ENCODE measurements at places on chromosomes 7 and 10.

GRCh38 chr7:92739091-92739490 lies 97.3 kb downstream of the CDK6 start:
- no peak for DNase-seq

- DNase-seq = no peak
Measured at GRCh38 chr7:116780966-116781365, 81.4 kb upstream of the CAPZA2 start.

GRCh38 chr10:51340366-51340765 lies 266.1 kb downstream of the PRKG1 start:
- no peak for DNase-seq

GRCh38 chr10:78432583-78432982 lies 398.9 kb downstream of the RPS24 start:
- DNase-seq = no peak

GRCh38 chr7:16223963-16224707 lies 197.2 kb downstream of the CRPPA start:
- DNase-seq = peak; percentile 36

DNA sequence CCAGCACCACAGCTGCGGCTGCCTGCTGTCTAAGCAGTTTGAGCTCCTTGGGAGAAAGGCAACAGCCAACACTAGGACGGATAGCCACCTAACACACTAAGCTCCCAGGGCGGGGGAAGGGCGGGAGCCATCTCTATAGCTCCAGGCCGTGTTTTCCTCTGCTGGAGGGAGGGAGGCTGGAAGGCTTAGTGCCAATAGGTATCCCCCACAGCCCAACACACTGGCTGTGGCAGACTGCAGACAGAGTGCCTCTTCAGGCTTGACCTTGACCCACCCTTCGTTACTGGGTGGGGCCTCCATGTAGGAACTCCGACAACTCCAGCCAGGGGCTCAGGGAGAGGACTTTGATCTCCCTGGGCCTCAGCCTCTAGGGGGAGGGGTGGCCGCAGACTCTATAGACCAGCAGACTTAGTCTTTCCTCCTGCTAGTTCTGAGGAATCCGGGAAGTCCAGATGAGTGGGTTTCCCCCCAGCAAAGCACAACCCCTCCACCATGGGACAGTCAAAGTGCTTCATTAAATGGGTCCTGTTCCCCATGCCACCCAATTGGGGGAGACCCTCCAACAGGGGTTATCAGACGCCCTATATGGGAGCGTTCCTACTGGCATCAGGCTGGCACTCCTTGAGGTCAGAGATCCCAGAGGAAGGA lies 314.4 kb upstream of the MKI67 start:
- no peak for DNase-seq

Data from central memory CD4-positive, alpha-beta T cell (primary cell).